Right hindlimb (tissue), 1 donor: ENCODE measurements at places on chromosomes 3 and 15.

GRCh38 chr15:70327328-70327855 lies 229.7 kb upstream of the TLE3 start:
- DNase-seq, result no peak

DNA sequence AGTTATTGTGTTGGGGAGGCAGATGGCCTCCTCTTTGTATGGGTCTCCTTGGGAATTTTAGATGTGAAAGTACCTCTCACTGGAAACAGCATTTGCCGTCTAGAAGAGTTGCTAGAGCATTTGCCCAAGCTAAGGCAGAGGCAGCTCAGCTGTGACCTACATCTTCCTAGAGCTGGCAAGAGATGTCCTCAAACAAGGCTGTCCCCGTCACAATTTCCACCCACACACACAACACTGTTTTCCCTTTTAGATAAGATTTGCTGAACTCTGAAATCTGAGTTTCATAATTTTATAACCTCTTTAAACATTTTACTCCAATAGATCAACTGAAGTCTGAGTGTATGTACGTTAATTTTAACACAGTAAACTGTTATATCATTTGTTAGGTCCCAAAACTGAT lies 352.6 kb downstream of the EPHB1 start:
- no peak for DNase-seq

GRCh38 chr3:172659246-172660002 lies 51.4 kb downstream of the NCEH1 start:
- DNase-seq, result no peak

DNA sequence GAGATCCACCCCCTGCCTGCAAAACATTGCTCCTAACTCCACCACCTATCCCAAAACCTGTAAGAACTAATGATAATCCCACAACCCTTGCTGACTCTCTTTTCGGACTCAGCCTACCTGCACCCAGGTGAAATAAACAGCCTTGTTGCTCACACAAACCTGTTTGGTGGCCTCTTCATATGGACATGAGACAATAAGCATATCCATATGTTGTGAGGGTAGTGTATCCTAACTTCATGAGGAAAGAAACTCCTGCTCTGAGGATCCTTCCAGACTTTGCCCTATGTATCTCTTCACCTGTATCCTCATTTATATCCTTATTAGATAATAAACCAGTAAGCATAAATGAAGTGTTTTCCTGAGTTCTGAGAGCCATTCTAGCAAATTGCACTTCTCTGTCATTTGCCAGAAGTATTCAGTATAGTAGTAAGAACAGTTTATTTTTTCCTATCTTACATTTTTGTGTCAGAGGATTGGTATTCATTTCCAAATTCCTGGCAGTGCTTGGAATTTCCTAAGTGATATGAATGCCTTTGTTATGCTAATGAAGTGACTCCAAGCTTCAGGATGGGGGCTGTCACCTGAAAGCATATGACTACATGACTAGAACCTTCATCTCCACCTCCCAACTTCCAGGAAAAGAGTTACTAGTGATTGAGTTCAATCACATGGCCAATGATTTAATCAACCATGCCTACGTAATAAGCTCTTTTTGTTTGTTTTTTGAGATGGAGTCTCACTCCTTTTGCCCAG lies 30.2 kb downstream of the TTBK2 start:
- no peak for DNase-seq

DNA sequence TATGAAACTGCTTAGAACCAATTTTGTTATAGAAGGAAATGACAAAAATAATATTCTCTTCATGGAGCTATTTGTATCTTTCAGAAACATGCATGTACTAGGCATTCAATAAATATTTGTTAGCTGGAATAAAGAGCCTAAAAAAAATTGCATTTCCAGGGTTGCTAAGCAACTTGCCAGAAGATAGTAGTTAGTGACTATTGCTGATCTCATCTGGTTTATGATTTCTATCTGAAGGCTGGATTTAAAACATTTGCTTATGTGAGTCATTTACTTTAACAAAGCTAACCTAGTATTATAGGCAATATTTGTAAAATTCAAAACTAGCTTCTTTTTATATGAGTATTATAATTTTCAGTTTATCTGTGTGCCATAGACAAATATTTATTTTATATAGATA lies 78.3 kb downstream of the NAALADL2 start:
- no peak for DNase-seq

GRCh38 chr15:35000511-35000910 lies 12.4 kb upstream of the ZNF770 start:
- no peak for DNase-seq

DNA sequence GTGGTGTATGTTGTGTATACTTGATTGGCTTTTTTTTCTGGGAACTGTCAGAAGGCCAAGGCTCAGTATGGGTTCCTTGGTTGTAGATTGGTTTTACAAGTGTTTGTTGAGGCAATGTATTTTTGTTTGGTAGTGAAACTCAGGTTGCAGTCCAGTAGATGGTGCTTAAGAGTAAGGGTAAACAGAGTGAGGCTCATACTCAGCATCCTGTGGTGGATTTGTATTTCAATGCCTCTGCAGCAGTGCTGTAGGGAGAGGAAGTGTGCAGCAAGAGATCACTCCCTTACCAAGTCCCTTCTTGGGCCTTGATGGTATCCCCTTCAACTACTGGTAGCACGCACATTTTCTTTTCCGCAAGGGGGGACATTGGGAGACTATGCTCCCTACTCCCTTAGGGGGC lies 428.5 kb upstream of the CNTN3 start:
- no peak for DNase-seq

DNA sequence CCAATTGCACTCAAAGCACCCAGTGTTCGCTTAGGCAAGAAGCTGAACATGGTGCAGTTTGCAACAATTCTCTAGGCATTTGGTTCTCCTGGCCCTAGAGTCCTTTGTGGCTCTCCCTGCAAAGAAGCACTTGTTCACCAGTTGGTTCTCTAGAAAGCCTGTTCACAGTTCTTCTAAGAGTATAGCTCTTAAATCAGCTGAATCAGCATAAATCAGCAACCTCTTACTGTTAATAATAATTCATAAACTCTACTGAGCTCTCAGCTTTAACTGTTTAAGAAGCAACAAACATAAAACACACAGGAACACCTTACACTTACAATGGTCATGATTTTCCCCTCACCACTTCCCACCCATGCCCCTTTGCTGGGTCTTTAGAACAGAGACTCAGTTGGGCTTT lies 56.8 kb upstream of the PPP2R3A start:
- no peak for DNase-seq

GRCh38 chr3:120428924-120429323 lies 21.9 kb downstream of the FSTL1 start:
- no peak for DNase-seq

GRCh38 chr15:34855413-34855812 lies 60.1 kb upstream of the ACTC1 start:
- DNase-seq, result no peak

DNA sequence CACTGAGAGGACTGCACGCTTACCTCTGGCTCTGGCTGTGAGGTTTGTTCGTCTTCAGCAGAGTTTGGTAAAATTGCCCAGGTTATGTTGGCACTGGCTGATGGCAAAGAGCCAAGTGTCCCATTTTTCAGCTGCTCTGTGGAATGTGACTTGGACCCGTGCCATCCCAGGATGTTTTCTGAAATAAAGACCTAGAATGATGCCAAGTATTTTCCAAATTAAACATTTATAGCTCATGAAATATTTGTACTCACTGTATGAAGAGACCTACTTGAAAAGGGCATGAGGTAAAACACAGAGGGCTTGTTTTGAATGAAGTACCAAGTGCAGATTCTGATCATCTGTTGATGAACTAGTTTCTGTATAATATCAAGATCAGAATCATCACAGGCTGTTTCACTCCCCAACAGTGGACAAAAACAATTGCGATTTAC lies 200.5 kb downstream of the STT3B start:
- peak; percentile 25 for DNase-seq

- DNase-seq, result peak; percentile 75
Observed at GRCh38 chr3:29324180-29324651, 43.3 kb downstream of the RBMS3 start.

- peak; percentile 86 for DNase-seq
Observed at GRCh38 chr15:92393071-92393979, at the start of gene ST8SIA2. Gene ST8SIA2 (plus strand): TSS chr15:92393881. CDS start chr15:92394065, 184 bp downstream.

- DNase-seq, result no peak
Observed at GRCh38 chr3:186165331-186165730, 56.4 kb upstream of the ETV5 start.

GRCh38 chr3:169103951-169104941 lies 559.3 kb downstream of the MECOM start:
- DNase-seq, result no peak

DNA sequence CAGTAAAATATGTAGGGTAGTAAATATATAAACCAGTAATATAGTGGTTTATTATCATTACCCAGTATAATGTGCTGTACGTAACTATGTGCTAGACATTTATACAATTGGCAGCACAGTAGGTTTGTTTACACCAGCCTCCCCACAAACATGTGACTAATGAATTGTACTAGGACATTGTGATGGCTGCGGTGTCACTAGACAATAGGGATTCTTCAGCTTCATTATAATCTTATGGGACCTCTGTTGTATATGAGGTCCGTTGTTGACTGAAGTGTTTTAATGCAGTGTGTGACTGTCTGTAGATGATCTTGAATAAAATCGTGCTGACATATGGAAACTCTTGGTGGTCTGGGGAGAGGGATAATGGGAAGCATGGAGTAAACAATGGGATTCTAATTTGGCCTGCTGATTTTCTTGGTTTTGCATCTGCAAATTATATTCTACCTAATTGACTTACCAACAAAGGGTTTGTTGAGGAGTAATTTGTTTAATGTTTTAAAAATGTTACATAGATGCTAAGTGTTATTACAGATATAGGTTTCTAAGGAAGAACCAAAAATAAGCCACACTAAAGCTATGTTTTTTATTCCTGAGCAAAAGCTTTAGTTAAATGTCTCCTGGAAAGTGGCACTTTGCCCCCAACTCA lies 496.5 kb upstream of the TBL1XR1 start:
- no peak for DNase-seq

DNA sequence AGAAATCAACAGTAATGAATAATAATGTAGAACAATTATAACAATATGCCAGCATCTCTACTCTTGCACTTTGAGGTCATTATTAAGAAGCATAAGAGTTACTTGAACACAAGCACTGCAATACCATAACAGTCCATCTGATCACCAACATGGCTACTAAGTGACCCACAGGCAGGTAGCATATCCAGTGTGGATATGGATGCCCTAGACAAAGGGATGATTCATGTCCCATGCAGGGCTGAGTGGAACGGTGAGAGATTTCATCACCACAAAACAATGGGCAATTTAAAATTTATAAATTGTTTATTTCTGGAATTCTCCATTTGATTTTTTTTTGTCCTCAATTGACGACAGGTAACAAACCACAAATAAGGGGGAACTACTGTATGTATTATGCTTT lies 107.7 kb upstream of the TSC22D2 start:
- DNase-seq, result no peak

DNA sequence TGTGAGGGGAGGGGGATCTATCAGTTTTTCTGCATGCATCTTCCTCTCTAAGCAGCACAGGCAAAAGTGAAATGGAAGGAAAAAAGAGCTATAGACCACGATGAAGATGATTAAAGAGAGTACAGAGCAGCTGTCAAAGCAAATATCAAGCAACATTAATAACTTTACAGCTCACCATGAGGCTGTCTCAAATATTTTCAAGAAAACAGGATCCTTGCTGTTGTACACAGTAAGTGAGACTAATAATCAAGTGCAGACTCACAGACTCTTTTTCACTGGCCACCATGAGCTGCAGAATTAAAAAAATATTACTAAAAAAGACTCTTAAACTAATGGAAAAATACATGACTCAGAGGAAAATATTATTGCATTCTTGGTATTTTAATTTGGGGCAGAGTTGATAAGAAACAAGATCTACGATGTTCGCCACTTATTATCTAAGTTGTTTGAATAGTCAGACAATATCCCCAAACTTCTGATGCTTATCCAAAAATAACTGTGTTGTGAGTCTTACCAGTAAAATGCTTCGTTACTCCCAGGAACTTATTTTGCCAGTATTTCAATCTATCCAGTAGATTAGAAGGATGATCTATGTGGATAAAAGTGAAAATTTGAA lies 817.5 kb upstream of the ALCAM start:
- no peak for DNase-seq

DNA sequence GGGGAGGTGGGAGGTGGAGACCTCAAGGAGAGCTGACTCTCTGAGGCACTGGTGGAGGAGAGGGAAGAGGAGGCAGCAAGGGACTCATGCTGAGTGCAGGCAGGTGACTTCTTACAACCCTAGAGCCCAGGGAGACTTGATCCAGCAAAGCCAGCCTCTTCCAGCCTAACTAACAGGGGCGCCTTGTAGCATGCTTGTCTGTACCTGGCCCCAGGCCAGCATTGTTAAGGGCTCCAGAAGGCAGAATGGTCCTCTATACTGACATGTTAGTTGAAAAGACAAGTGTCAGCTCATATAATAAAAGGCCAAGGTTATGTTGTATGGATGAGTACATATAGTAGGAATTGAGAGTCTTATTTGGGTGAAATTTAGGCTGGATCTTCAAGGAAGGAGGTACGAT lies 65.4 kb downstream of the CHDH start:
- DNase-seq, result no peak

- DNase-seq, result no peak
Observed at GRCh38 chr3:107833722-107834416, 257.0 kb downstream of the CD47 start.

- DNase-seq, result no peak
Observed at GRCh38 chr3:60073942-60074341, 1024.1 kb upstream of the CFAP20DC start.

- DNase-seq, result no peak
Observed at GRCh38 chr3:15724446-15724845, 73.3 kb downstream of the ANKRD28 start.

- DNase-seq, result no peak
Observed at GRCh38 chr3:119413603-119414280, 49.7 kb downstream of the TMEM39A start.

- no peak for DNase-seq
Observed at GRCh38 chr3:176119826-176120225, 1077.5 kb downstream of the TBL1XR1 start.

GRCh38 chr3:195801251-195802183 lies 10.2 kb downstream of the MUC4 start:
- peak; percentile 10 for DNase-seq

DNA sequence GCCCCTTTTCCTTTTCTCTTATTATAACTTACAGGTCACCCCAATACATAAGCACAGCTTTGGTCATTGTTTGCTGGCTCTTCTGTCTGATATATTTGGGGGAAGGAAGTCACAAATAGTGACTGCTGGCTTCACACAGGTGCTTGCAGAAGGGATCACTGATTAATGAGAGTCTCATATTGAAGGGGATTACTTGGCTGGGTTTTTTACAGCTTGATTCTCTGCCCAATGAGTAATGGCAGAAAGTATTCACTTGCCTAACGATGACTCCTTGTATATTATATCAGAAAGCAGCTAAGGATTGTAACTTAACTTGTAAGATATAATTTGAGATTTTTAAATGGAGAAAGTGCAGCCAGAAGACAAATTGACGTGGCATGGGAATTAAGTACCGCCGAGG lies 119.3 kb upstream of the PFN2 start:
- DNase-seq, result no peak
